Activated effector memory CD4-positive, alpha-beta T cell treated with Interleukin-2 at 50 U/mL for 16 hours (primary cell): ENCODE measurements at places on chromosomes 3 and 15.

DNA sequence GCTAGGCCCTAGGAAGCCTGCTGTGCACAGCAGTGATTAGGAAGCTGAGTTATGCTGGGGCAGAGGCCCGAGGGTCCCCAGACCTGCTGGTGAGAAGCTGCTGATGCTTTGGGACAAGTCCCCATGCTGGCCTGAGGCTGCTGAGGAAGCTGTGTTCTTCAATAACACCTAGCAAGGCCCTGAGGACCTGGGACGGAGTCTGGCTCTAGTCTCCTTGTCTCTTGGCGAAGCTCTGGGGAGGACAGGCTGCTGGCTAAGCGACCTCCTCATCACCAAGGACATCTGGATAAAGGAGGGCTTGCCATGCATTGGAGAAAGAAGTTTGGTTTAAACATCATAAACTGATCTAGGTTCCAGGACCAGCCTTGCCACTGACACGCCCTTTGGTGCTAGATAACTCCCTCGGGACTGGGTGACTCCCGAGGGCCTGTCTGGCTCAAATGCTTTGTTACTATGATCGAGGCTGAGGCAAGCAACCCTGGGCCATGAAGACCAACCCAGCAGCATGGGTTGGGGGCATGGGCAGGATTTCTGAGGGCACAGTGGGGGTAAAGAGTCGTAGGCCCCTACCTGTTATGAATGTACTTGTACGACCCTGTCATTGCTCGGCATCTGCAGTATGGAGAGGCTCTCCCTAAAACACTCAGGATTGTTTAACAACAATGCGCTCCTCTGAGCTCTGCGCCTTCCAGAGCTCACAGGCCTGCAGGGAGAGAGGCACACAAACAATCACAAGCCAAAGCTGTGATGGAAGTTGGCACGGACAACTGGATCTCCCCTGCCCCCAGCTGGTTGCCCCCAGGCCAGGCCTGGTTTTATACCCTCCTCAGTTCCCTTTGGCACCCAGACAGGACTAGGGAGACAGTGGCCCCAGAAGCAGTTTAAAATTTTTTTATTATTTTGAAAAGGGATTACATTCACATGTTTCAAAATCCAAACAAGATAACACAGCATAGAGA is 64.4 kb downstream of the LINGO1 start:
- DNase-seq: no peak

GRCh38 chr3:132256989-132257388 is 60.2 kb upstream of the ACP3 start:
- no peak for DNase-seq

GRCh38 chr3:39639344-39640236 is 169.8 kb upstream of the MYRIP start:
- DNase-seq: no peak

DNA sequence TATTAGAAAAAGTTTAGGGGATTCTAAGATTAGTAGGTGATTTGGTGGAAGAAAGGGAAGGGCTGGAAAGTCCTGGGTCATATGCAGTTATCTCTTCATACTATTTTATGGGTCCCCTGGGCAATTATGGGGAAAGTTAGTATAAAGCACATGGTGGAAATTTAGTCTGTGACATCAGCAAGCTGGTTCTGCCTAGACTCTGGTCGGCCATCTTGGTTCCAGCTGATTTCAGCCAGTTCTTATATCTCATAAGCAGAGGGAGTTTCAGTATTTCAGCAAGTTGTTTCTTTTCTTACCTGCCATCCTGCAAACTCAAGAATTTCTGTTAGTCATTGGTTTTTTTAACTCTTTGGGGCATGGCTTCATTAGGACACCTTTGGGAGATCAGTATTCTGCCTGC is 1.0 kb upstream of the LYZL4 start:
- DNase-seq: no peak

DNA sequence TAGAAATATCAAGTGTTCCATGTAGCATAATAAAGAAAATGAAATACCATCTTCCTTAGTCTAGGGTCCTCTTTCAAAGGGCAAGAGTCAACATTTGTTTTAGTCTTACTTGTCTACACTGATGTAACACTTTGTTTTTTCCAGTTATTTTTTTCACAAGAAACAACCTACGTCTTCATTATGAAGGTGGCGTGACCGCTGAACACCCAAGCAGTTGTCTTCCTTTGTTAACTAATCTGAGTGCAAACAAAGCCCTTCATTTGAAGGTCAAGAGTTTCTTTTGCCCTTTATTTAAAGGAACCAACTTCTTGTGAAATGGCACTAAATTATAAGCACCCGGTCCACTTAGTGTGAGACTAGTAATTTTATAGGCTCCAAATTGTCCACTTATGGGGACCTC is 73.2 kb downstream of the CD47 start:
- DNase-seq: no peak

GRCh38 chr15:90187257-90187868 is 13.8 kb upstream of the SEMA4B start:
- DNase-seq: no peak

- no peak for DNase-seq
These were observed 408.2 kb upstream of the THBS1 start for GRCh38 chr15:39172380-39173281.

GRCh38 chr3:86382556-86382955 is 608.4 kb downstream of the VGLL3 start:
- DNase-seq: no peak

DNA sequence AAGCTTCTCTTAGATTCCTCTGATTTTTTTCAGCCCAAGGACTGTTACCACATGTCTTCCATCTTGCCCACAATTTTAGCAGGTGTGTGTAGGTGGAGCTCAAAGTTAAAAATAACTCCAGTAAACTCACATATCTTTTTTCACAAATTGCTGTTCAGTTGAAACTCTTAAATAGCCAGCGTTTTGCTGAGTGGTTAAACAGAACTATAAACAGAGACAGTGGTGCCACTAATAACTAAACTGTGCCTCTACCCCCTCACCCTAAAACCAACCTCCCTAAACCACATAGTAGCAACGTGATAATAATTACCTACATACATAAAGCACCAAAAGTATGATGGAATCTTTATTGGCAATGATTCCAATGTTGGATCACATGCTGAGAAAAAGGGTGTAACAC is 525.1 kb downstream of the PDCD6IP start:
- DNase-seq: no peak

DNA sequence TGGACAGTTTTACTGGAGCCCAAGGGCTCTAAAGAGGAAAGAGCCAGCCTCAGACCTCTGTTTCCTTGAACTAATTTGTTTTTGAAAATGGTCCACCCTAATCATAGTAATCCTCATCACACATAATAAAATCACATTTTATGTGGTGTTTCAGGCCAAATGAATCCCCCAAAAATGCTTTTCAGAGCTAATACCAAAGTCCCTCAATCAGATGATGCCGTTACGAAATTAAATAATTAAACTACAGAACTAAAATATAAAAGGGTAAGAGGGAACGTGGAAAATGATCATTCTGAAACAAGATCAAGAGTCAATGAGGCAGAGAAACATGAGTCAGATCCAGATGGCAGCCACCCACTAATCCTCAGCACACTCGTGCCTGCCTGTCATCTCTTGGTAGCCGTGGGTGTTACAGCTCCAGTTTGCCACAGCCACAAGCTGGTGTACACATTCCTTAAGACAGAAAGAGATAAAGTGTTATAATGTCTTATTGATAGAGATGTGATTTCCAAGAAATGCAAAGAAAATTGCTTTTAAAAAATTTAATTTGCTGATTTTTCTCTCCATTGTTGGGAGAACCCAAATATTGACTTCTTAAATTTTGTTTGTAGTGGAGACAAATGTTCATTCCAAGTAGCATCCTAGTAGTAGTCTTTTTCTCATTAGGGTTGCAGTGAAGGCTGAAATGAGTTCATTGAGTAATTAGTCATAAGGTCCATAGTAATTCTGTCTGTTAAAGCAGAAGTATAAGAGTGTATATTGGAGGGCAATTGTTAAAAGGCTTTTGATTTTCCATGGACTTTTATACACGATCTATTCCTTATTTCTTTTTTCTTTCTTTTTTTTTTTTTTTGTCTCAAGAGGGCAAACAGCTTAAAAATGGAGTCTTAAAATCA is 104.2 kb downstream of the AGBL1 start:
- DNase-seq: no peak

DNA sequence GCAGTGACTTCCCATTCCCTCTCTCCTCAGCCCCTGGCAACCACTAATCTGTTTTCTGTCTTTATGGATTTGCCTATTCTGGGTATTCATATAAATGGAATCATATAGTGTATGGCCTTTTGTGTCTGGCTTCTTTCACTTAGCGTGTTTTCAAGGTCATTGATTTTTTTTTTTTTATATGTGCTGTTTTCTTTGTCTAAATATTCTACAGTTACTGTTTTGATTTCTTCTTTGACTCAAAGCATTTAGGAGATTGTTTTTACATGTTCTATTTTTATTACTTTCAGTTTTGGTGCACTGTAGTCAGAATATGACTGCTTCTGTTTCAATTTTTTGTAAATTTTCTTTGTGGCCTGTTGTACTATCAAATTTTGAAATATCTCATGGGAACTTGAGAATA is 71.9 kb upstream of the RNU6-1 start:
- DNase-seq: no peak

- DNase-seq: no peak
These were observed 112.0 kb downstream of the THRB start for GRCh38 chr3:24382647-24383046.

DNA sequence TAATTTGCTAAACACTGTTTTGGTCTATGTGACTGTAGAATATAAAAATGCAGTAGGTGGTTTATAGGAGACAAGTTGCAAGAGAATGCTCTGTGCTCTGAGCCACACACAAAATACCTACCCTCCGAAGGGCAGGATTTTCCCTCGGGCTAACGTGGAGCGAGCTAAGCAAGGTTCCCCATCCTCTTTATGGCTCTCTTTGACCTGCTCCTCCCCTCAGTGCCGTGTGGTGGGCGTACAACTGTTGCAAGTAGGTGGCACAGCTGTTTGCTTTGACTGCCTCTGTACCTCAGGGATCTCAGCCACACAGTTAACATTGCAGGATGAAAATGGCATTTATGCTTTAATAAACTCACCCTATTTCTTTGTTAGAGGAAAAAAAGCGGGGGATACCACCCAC is 339.1 kb downstream of the SATB1 start:
- no peak for DNase-seq

GRCh38 chr3:3020209-3020608 is 90.0 kb downstream of the IL5RA start:
- no peak for DNase-seq

DNA sequence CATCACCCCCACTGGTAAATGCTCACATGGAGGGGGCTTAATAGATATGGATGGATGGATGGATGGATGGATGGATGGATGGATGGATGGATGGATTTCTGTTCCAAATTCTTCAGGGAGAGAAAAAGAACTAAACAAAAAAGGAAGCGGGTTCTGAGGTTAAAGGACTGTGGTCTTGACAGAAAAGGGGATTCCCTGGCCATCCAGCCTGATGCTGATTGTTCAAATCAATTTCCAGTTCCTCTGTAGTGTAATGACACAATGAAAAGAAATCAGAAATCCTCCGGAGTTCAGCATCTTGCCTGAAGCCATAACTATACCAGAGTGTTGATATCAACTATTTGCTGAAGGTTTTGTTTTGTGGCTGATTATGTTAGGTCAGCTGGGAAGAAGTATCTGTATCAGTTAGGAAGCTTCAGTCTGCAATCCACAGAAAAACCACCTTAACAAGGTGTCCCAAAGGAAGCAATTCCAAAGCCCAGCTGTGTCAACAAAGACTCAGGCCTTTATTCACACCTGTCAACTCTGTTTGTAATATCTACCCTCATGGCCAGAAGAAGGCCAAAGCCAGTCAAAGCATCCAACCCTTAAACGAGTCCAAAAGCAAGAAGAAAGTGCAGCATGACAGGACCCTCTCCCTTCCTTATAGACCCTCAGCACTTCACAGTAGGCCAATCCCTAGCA is 24.5 kb upstream of the RASA2 start:
- DNase-seq: no peak

- DNase-seq: no peak
These were observed 900 bp upstream of the GNB4 start for GRCh38 chr3:179452176-179452564.

- no peak for DNase-seq
These were observed 383.3 kb upstream of the ROBO2 start for GRCh38 chr3:76656531-76657070.

DNA sequence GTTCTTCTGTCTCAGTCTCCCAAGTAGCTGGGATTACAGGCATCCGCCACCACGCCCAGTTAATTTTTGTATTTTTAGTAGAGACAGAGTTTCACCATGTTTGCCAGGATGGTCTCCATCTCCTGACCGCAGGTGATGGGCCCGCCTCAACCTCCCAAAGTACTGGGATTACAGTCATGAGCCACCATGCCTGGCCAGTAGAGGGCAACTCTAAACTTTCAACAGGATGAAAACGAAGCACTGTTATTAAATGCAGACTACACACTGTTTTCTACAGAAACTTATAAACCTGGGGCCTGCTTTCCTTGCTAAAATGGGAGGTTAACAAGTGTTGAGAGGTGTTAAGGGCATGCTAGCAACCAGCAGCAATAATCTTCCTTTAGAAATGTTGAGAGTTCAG is 7.6 kb downstream of the ARPC4 start:
- no peak for DNase-seq

DNA sequence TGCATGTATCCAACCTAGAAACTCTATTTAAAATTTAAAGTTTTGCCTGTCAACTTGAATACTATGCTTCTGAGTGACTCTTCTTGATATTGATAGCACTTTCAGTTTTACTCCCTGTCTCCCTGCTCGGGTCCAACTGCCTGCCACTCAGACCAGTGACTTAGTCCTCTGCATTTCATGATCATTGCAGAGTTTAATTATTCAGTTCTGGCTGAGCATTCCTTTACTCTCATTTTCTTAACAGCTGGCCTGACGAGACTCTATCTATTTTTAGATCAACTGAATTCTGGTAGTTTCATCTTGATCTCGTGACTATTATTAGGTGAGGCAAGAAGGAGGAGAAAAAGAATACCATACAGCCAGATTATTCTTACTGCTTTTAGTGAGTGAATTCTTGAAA is 617.4 kb downstream of the SI start:
- no peak for DNase-seq

GRCh38 chr15:83830381-83830780 is 176.5 kb downstream of the ADAMTSL3 start:
- DNase-seq: no peak

- DNase-seq: no peak
These were observed 4.8 kb upstream of the STXBP5L start for GRCh38 chr3:120903221-120903620.

GRCh38 chr15:32007355-32007960 is 22.9 kb upstream of the CHRNA7 start:
- no peak for DNase-seq

- DNase-seq: no peak
These were observed 27.8 kb upstream of the LIPC start for GRCh38 chr15:58404020-58404419.

- no peak for DNase-seq
These were observed 427.8 kb upstream of the MCTP2 start for GRCh38 chr15:93803421-93804152.

DNA sequence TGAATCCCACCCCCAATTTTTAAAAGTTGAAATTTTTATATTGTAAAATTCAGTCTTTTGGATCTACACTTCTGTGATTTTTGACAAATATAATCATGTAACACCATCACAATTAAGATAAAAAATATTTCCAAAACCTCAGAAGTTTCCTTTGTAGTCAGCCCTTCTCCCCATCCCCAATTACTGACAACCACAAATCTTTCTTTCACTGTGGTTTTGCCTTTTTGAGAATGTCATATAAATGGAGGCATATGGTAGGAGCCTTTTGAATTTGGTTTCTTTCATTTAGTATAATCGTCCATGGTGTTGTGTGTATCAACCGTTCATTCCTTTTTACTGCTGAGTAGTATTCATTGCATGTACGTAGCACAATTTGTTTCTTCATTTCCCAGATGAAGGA is 7.9 kb upstream of the CILP start:
- DNase-seq: no peak

- no peak for DNase-seq
These were observed 301.9 kb downstream of the CACNA2D3 start for GRCh38 chr3:54424292-54424691.

GRCh38 chr3:35757991-35758757 is 118.8 kb downstream of the ARPP21 start:
- DNase-seq: no peak
